ENCODE measurements at places on chromosomes 16 and 17.

GRCh38 chr16:86381491-86381890 is 128.8 kb upstream of the FOXF1 start:
- DNase-seq = no peak

DNA sequence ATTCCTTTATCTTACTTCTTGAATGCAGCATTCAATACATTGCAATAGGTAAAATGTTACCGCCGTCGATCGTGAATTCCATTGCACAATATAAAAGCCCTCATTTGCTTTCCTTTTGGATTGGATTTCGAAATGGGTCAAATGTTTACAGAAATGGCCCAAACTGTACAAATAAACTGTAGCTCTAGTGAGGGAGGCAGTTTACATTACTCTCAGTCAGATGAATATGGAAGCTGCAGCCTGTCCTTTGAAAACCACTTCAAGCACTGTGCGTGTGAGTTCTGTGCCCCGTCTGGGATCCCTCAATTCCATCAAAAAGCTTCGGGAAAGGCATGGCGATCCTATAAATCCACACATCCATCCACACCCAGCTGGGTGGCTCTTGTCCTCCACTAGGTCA is 258.6 kb upstream of the FOXF1 start:
- DNase-seq = no peak

- DNase-seq = no peak
Measured at GRCh38 chr16:66152823-66153393, 213.6 kb upstream of the CDH5 start.

DNA sequence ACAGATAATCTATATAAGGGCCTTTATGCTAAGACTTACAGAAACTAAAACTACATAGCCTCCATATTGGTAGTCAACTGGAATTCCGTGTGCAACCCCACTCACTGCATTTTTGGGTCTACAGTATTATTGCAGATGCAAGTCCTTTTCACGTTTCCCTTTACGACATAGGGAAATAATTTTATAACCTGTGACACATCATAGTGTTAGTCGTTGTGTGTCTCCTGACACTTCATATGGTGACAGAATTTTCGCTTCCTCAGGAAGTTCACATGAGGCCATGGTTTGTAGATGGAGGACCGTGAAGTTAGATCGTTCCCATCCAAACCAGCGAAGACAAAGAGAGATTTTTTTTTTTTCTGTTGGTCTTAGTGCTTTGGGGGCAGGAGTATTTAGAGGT is 15.7 kb upstream of the MRC2 start:
- DNase-seq = no peak

GRCh38 chr16:85767531-85767930 is 16.6 kb upstream of the C16orf74 start:
- no peak for DNase-seq

Data from stimulated activated CD4-positive, alpha-beta T cell treated with anti-CD3 and anti-CD28 coated beads, Interleukin-4, amount 100 ng/mL, for 1 hour (primary cell).